ENCODE measurements at places on chromosomes 3 and 15. TPM values are rescaled to one million over a fixed set of nuclear protein-coding genes. Genes with fewer than 3 reads are reported as not detected.
A peak's percentile ranks its signal among the peaks of the same experiment; 100 is the strongest.

The CHST13 gene
- total RNA-seq, result not detected

The PPP1R14D gene
- not detected for total RNA-seq

The GXYLT2 gene
- total RNA-seq, result 47.7 TPM

The MYZAP gene
- 3.5 TPM for total RNA-seq

The LMCD1 gene
- 321 TPM for total RNA-seq

The PCOLCE2 gene
- total RNA-seq, result 0.62 TPM

GRCh38 chr3:148938306-148938705, 53.0 kb upstream of the GYG1 start:
- DNase-seq, result no peak

GRCh38 chr15:71313806-71314205, 198.5 kb downstream of the THSD4 start:
- DNase-seq, result no peak

- DNase-seq, result peak; percentile 31
Observed at GRCh38 chr15:63999177-63999576, 47.1 kb downstream of the DAPK2 start.

DNA sequence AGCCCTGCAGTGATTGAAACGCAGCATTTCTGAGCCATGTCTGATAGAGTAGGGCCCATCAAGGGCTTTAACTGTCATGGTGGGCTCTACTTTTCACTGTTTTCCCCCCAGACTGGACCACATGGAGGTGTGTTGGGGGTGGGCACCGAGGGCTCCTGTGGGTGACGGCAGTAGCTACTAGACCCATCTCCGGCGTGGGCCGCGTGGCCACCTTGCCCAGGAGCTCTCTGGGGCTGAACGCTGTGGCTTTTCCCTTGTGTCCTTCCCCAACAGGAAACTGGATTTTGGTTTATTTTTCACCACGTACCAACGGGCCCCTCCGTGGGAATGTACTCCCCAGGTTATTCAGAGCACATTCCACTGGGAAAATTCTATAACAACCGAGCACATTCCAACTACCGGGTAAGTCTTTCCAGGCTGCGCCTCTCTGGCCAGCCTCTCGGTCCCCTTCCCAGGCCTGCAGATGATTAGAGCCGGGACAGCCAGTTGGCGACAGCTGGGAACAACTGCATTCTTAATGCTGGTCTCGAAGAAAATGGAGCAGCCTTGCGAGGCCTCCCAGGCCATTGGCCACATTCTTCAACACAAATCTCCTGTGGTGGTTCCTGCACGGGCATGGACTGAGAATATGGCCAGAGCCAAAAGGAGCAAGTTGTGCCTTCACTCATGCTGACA, 67.7 kb downstream of the MESD start:
- peak; percentile 54 for DNase-seq

DNA sequence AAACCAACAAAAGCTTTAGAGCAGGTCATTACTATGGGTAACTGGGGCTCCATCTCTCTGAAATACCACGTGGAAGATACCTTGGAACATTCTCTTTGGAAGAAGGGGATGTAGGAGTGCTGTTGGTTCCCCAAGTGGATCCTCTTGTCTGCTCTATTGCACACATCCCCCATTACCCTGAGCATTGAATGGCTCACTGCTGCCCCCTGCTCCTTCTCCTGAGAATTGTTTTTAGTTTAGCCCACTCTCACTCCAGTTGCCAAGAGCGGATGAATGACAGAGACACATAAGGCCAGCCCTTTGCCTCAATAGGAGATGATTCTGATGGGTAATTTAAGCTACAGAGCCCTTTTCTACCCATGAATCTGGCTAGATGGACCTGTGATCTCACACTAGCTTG, 135.6 kb upstream of the SUCLG2 start:
- peak; percentile 32 for DNase-seq

DNA sequence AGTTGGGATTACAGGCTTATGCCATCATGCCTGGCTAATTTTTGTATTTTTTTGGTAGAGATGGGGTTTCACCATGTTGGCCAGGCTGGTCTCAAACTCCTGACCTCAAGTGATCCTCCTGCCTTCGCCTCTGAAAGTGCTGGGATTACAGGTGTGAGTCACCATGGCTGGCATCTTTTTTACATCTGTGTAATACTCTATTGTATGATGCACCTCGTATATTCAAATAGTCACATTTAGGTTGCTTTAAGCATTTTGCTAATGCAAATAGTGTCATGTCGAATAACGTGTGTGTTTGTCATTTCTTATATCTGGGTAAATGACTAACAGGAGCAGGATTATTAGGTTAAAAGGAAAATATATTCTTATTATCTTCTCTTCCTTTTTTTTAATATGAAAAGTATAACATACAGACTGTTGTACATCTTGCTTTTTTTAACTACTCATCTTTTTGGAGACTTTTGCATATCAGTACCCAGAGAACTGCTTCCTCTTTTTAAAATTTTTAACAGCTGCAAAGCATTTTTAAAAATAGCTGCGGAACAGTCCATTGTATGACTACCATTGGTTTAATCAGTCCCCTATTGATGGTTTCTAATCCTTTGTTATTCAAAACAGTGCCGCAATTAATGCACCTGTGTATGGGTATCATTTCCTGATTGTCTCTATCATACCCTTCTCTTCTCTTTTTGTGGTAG, 13.4 kb downstream of the SCAMP5 start:
- DNase-seq, result no peak

GRCh38 chr3:158700559-158700958, 28.1 kb upstream of the LXN start:
- no peak for DNase-seq

DNA sequence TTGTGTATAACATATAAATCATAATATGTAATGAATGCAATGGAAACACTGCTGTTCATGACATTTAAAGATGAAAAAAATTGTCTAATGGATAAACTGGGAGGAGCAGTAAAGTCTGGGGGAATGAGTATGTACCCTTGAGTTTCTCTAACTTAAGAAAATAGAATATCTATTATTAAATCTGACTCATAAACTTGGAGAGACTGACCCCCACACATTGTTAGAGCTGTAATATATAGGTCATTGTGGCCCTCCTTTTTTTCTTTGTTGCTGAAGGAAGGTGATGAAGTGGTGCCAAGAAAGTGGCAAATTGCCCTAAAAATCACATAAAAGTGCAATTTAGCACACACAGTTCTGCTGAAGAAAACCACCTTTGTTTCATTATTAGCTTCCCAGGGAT, 389.8 kb upstream of the RARB start:
- DNase-seq, result no peak

DNA sequence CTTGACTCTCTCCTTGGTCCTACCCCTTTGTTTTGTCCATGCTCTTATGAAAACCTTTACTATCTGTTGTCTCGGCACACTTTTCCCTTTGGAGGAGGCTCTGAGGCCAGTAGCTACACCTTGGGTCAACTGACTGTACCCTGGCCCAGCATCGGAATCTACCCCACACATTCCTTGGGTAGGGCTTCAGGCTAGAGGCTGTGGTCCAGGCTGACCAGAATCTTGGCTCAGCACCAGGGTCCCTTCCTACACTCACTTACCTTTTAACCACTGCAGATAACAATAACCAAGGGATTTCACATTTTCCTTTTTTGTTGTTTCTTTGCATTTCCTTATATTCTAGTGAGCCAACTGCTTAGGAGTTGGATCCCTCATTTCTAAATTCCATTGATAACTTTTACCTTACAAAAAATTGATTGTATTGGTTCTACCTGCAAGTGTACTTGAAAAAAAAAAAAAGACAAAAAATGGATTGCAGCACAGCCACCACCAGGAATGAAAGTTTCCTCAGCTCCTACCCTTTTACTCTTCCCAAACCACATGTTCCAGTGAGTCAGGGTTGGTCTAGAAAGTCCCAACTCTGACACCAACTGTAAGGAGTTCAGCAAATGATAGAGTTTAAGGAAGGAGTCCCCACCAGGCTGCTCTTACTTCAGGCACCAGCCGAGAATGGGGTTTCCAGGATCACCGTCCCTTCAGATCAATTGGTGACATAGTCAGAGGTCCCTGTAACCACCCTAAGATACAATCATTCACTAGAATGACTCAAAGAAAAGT, 95.6 kb downstream of the FBLN2 start:
- no peak for DNase-seq

GRCh38 chr3:4808637-4809036, 170.6 kb upstream of the BHLHE40 start:
- DNase-seq, result no peak

GRCh38 chr3:64491843-64492242, 196.0 kb downstream of the ADAMTS9 start:
- DNase-seq, result no peak

GRCh38 chr3:174812172-174812862, 46.8 kb upstream of the NAALADL2 start:
- no peak for DNase-seq

- no peak for DNase-seq
Observed at GRCh38 chr3:169342652-169343505, 320.6 kb downstream of the MECOM start.

Data from tongue (tissue), 3 donors.